ENCODE measurements at places on chromosomes 4 and X. TPM values are rescaled to one million over a fixed set of nuclear protein-coding genes. Genes with fewer than 3 reads are reported as not detected.

- DNase-seq: no peak
Observed at GRCh38 chr4:185134307-185134869, 8.7 kb upstream of the SLC25A4 start.

- no peak for DNase-seq
Observed at GRCh38 chr4:108635070-108635655, 14.8 kb downstream of the RPL34 start.

DNA sequence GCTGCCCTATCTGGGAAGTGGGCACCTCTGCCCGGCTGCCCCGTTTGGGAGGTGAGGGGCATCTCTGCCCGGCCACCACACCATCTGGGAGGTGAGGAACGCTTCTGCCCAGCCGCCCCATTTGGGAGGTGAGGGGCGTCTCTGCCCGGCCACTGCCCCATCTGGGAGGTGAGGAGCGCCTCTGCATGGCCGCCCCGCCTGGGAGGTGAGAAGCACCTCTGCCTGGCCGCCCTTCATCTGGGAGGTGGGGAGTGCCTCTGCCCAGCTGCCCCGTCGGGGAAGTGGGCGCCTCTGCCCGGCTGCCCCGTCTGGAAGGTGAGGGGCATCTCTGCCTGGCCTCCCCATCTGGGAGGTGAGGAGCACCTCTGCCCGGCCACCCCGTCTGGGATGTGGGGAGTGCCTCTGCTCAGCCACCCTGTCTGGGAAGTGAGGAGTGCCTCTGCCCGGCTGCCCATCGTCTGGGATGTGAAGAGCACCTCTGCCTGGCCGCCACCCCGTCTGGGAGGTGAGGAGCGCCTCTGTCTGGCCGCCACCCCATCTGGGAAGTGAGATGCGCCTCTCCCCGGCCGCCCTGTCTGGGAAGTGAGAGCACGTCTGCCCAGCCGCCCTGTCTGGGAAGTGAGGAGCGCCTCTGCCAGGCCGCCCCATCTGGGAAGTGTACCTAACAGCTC, 9.8 kb downstream of the PABPC1L2A start:
- no peak for DNase-seq

- DNase-seq: peak; percentile 28
Observed at GRCh38 chrX:104270916-104271512, 16.3 kb upstream of the ESX1 start.

DNA sequence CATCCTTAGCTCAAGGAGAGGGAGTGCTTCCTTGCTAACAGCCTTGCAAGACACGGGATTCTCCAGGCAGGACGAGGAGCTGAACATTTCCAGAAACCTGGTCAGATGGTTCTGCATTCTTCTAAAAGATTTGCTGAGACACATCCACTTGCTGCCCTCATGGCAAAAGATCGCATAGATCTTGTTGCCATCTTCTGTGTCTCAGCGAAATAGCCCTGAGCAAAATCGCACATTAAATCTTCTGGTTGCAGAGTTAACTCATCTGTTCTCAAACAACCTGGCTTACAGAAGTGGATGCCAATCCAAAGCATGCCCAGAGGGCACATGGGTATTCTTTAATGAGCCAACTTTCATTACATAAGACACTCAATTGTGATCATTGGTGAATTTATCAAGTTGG, 167.5 kb downstream of the PRKX start:
- no peak for DNase-seq

The MAGEB17 gene
- not detected for total RNA-seq

The TAF7L gene
- 0.21 TPM for total RNA-seq

The GUCY2F gene
- total RNA-seq: not detected
